ENCODE measurements at places on chromosomes 12 and 14. TPM values are rescaled to one million over a fixed set of nuclear protein-coding genes. Genes with fewer than 3 reads are reported as not detected.

The OR6C68 gene
- total RNA-seq = not detected

The SLC17A8 gene
- not detected for total RNA-seq

The IAPP gene
- not detected for total RNA-seq

The RPGRIP1 gene
- not detected for total RNA-seq

The PTCSC3 gene
- total RNA-seq = not detected

The CACNA2D4 gene
- 0.17 TPM for total RNA-seq

The TMTC1 gene
- total RNA-seq = 19.2 TPM

The BICDL1 gene
- total RNA-seq = 0.05 TPM

The PLEKHD1 gene
- under 0.01 TPM for total RNA-seq

The RACGAP1 gene
- total RNA-seq = 19.9 TPM

The CLEC9A gene
- total RNA-seq = not detected

The CD69 gene
- total RNA-seq = 0.23 TPM

The TEAD4 gene
- 24.7 TPM for total RNA-seq

The PLA2G1B gene
- not detected for total RNA-seq

The NELL2 gene
- 0.51 TPM for total RNA-seq

The ERP27 gene
- not detected for total RNA-seq

The FERMT2 gene
- total RNA-seq = 84.2 TPM

The ERBB3 gene
- 0.88 TPM for total RNA-seq

The RASSF9 gene
- total RNA-seq = 7.7 TPM

The RBP5 gene
- total RNA-seq = 0.19 TPM

The KLHDC1 gene
- total RNA-seq = 6.6 TPM

The SLCO1B1 gene
- total RNA-seq = not detected

The SMCO3 gene
- total RNA-seq = 1.2 TPM

The LETMD1 gene
- total RNA-seq = 39.9 TPM

The ARHGAP9 gene
- not detected for total RNA-seq

The LPAR5 gene
- total RNA-seq = not detected

The EML5 gene
- total RNA-seq = 0.19 TPM

The C12orf75 gene
- total RNA-seq = 15.1 TPM

The RNU6-7 gene
- total RNA-seq = not detected

The IQSEC3 gene
- total RNA-seq = under 0.01 TPM

The KRT75 gene
- not detected for total RNA-seq

The ADAMTS20 gene
- total RNA-seq = not detected

The ADAM20 gene
- 1.5 TPM for total RNA-seq

The CDCA4 gene
- total RNA-seq = 29.8 TPM

The OASL gene
- 0.34 TPM for total RNA-seq

The ALX1 gene
- total RNA-seq = not detected

The LIN7A gene
- total RNA-seq = 0.19 TPM

The GDF3 gene
- 2.9 TPM for total RNA-seq

The NOS1 gene
- not detected for total RNA-seq

The VDR gene
- under 0.01 TPM for total RNA-seq

The B4GALNT1 gene
- total RNA-seq = 0.14 TPM

The WNT5B gene
- 0.28 TPM for total RNA-seq

The SERPINA3 gene
- total RNA-seq = 0.05 TPM

The CLECL1 gene
- not detected for total RNA-seq

The HOXC10 gene
- total RNA-seq = 0.28 TPM

The NKX2-1 gene
- total RNA-seq = not detected

The SERPINA12 gene
- not detected for total RNA-seq

The ZNF605 gene
- total RNA-seq = 6.5 TPM

The COCH gene
- 1.2 TPM for total RNA-seq

The RNASE13 gene
- total RNA-seq = not detected
